ENCODE measurements at places on chromosomes 6 and 20. TPM values are rescaled to one million over a fixed set of nuclear protein-coding genes. Genes with fewer than 3 reads are reported as not detected.
A peak's percentile ranks its signal among the peaks of the same experiment; 100 is the strongest.

The INSM1 gene
- not detected for total RNA-seq

The RPS6KA2 gene
- total RNA-seq, result 10.1 TPM

GRCh38 chr6:142207265-142207877 lies 60.3 kb downstream of the VTA1 start:
- peak; percentile 10 for DNase-seq

The GPX6 gene
- total RNA-seq, result 1.4 TPM

DNA sequence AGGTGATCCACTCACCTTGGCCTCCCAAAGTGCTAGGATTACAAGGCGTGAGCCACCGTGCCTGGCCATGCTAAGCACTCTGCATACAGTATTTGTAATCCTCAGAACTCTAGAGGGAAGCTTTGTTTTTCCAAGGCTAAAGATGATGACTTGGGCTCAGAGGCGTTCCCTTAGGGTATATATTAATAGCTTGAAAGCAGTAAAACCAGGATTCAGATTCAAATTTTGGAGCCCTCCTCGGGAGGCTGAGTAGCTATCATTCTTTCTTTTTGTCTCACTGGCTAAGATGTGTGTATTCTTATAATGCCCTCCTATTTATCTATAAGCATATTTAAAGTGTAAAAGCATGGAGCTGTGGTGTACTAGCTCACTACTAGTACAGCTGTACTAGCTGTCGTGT lies 68.5 kb downstream of the PRPH2 start:
- no peak for DNase-seq

DNA sequence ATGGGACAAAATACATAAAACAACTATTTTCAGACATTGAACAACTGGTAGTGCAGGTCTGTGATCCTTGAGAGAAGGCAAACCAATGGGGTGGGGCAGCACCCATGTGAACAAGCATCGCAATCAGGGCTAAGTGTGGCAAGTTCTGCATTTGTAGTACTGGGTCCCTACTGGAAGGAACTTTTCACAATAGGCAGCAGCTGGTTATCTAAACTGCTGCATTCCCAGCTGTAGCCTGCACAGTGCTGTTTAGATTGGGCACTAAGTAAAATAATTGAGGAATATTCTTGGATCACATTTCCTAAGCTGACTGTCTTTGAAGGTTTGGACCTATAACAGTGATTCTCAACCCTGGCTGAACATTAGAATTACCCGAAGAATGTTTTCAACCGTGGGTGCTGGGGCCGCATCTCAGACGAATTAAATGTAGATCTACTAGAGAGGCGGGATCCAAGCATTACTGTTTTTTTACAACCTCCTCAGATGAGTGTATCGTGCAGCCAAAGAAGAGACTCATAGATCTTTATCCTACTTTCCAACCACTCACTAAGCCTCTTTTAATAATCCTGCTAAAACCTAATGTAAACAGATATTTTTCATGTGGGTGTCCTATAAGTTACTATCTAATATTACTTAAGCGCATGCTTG lies 12.4 kb upstream of the MAP3K4 start:
- DNase-seq, result peak; percentile 13

DNA sequence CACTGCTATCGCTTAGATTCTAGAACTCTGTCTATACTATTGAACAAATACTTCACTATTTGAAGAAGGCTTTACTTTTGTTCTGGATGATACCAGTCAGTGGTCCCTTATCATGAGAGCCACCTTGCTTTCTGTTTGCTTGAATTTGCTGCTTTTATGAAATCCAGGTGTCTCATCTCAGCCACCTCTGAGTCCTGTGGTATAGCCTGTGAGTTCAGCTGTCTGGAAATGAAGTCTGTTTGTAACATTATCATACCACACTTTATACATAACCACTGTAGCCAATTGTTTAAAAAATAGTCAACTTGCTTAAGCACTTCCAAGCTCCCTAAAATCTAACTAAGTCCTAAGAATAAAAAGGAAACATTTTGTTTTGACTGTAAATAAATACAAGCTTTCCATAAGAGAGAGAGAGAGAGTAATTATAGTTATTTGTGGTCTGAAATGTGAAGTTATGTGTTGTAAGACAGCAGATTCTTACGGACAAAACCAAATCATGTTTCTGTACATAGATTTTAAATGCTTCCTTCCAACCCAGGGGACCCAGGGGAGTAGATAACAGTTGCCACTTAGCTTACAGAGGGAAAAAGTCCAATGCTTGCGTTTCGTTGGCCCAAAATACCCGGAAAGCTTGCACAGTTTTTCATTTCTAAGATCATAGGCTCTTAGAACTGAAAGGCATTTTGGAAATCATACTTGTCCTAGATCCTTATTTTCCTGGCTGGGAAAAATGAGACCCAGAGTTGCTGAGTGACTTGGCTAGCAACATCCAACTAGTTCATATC lies 1107.8 kb upstream of the FLRT3 start:
- DNase-seq, result no peak

DNA sequence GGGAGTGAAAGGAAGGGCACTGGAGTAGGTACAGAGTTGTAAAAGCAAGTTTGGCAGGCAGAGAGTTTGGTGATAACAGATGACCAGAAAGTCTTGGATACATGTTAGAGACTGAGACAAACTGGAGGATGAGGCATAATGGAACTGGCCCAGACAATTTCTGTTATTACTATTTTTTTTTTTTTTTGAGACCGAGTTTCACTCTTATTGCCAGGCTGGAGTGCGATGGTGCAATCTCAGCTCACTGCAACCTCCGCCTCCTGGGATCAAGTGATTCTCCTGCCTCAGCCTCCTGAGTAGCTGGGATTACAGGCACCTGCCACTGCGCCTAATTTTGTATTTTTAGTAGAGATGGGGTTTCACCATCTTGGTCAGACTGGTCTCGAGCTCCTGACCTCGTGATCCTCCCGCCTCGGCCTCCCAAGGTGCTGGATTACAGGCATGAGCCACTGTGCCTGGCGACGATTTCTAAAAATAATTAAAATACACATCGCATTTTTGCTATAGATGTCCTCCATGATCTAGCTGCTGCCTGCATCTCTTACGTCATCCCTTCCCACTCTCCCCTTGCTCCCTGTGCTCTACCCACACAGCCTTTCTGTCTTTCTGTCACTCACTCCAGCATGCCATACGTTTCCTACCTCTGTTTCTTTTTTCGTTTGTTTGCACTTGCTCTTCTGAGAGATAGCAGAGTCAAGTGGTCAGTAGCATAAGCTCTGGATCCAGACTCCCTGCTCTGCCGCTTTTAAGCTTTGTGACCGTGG lies 23.5 kb downstream of the MAPK14 start:
- no peak for DNase-seq

- DNase-seq, result no peak
Observed at GRCh38 chr6:1942834-1943233, 302.6 kb downstream of the GMDS start.

- DNase-seq, result no peak
Observed at GRCh38 chr20:57655809-57656155, 35.6 kb upstream of the ZBP1 start.

DNA sequence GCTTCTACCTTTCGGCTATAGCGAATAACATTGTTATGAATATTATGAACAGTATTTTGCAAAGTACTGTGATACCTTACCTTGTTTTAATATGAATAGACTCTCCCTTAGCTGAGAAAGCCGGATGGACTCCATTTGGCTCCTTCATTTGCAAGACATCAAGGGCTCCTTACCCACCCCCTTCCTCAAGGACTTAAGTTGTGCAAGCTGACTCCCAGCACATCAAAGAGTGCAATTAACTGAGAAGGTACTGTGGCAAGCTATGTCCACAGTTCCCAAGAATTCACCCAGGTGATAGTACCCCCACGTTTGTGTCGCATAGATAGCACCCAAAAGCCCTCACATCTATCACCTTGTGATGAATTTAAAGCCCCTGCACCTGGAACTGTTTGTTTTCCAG lies 11.2 kb downstream of the CST5 start:
- no peak for DNase-seq

DNA sequence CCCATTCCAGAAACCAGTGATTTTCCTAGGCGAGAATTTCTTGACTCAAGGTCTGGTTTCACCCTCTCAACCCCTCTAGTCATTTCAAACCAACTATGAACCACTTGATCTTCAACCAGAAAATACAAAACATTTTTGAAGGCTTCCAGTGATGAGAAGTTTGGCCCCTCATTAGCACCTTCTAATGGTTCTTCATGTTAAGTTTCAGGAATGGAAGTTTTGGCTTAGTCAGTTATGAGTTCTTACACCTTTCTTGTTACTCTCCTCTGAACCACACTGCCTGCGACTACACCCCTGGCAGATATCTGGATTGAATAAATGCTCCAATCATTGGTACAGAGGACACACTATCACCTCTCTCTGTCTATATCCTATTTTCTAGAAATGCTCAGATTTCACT lies 67.2 kb downstream of the GJA10 start:
- DNase-seq, result no peak

The CCN6 gene
- 6.7 TPM for total RNA-seq

The ELOVL2 gene
- total RNA-seq, result 29.4 TPM

The PCK1 gene
- total RNA-seq, result 6.3 TPM

The ATP9A gene
- 19.3 TPM for total RNA-seq

The HELZ2 gene
- 35.6 TPM for total RNA-seq

DNA sequence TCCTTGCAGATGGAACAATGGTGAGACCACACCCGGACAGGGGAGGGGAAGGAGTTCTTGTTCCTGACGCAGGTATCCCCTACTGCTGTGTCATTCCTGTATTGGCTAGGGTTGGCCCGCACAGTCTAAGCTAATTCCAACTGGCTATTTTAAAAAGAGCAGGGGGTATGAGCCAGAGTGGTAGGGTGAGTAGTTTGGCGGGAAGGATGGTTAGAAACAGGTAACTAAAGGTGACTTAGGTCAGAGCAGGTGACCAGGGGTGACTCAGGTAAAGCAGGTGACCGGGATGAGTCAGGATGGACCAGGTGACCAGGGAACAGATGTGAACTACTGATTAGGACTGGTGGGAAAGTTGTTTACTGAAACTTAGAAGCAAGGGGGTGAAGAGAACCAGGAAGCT lies 58.0 kb downstream of the ZNF292 start:
- DNase-seq, result no peak

- no peak for DNase-seq
Observed at GRCh38 chr20:17797161-17797560, 97.4 kb downstream of the BANF2 start.

- DNase-seq, result no peak
Observed at GRCh38 chr6:26158076-26158580, 70.9 kb downstream of the HFE start.

GRCh38 chr6:27502508-27503435 lies 29.9 kb upstream of the ZNF184 start:
- peak; percentile 59 for DNase-seq
